ENCODE measurements at places on chromosomes 5 and 9. TPM values are rescaled to one million over a fixed set of nuclear protein-coding genes. Genes with fewer than 3 reads are reported as not detected.

- DNase-seq: no peak
These were observed 164.9 kb upstream of the ZNF618 start for GRCh38 chr9:113711251-113711650.

Gene PIP5KL1
- polyA plus RNA-seq: 1.1 TPM

DNA sequence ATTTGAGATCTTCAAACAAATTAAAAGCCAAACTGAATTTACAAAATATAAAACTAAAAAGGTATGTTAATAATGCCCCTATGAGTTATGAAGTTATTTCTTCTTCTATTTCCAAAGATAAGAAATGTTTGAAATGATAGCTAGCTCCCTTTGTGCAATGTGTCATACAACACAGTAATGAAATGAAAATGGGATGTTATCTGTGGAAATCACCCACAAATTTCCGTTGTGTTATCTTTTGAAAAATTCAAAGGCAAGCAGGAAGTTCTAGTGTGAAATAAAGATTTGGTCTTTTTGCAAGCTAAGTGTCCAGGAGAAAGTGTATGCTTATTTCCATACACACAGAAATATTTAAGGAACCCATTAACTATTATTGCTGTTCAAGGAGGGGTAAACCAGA, 375.3 kb upstream of the PRR16 start:
- no peak for DNase-seq

- no peak for DNase-seq
These were observed 34.6 kb downstream of the RXRA start for GRCh38 chr9:134360897-134361296.

- no peak for DNase-seq
These were observed 99.2 kb downstream of the DAPK1 start for GRCh38 chr9:87596862-87597261.

Gene SLC25A2
- polyA plus RNA-seq: not detected

- no peak for DNase-seq
These were observed 1.3 kb downstream of the ANXA1 start for GRCh38 chr9:73152953-73153352.

Gene DIPK1B
- polyA plus RNA-seq: 31.9 TPM

Gene LOX
- polyA plus RNA-seq: 40.3 TPM

Gene LCN12
- 13.1 TPM for polyA plus RNA-seq

- DNase-seq: no peak
These were observed 26.2 kb upstream of the TDRD7 start for GRCh38 chr9:97385626-97386264.

GRCh38 chr9:136532799-136533774, 12.8 kb downstream of the NOTCH1 start:
- DNase-seq: no peak

DNA sequence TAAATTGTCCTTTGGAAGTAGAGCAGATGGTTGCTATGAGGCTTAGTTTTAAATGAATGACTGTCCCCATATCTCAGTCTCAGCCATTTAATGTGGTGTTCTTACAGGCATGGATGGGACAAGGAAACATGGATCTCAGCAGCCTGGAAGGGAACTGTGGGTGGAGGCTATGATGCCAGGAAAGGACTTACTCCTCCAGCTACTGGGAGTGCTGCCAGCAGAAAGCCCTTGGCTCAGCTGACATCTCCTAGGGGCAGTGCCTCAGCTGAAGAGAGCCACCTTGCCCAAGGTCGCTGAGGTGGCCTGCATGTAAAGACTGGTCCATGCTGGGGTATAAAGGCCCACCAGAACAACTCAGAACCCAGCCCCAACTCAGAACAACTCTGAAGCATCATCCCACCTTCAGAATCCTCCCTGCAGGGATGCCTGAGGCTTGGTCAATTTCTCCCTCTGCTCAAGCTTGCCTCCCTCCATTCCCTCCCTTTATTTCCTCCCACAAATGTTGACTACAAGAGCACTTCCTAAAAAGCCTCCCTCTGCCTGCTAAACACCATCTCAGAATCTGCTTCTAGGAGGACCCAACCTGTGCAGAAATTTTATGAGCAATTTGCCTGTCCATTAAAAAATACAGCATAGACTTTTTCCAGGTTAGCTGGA, 1.8 kb upstream of the PDE8B start:
- no peak for DNase-seq

Gene C9orf50
- polyA plus RNA-seq: 0.35 TPM

DNA sequence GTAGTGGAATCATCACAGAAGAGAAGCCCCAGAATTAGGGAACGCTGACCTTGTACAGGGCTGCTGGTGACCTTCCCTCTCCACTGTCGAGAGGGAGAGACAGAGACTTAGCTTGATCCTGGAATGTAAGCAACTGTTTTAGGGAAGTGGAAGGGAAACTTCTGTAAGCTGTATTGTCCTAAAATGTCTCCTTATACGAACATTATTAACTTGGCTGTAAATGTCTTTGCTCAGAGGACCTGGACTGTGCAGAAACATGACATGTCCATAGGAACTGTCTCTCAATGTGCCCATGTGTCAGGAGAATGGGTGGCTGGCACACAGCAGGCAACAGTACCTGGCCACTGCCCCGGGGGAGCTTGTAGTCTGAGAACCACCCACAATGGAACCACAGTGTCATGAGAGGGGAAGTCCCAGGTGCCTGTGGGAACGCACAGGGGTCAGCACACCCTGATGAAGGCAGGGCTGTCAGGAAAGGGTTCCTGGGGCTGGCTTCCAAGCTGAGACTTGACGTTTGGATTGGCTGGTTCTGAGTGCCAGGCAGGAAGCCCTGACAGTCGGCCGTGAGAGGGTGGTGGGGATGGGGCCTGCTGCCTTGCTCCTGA, 34.0 kb downstream of the DAP start:
- DNase-seq: no peak

GRCh38 chr9:81722277-81722676, 32.9 kb upstream of the TLE1 start:
- no peak for DNase-seq

Gene SLC9A3
- polyA plus RNA-seq: 34.9 TPM

Gene PSMD5
- 33.2 TPM for polyA plus RNA-seq

GRCh38 chr9:106828965-106829364, 34.0 kb upstream of the ZNF462 start:
- no peak for DNase-seq

GRCh38 chr5:14870337-14871213, 1.0 kb downstream of the ANKH start:
- DNase-seq: no peak

Gene COL15A1
- polyA plus RNA-seq: 25.8 TPM

- DNase-seq: no peak
These were observed 54.6 kb downstream of the MARCHF3 start for GRCh38 chr5:126975796-126976195.

GRCh38 chr5:36876965-36877666, 547 bp downstream of the NIPBL start:
- DNase-seq: no peak

GRCh38 chr9:34454571-34455065, 3.8 kb downstream of the FAM219A start:
- no peak for DNase-seq

DNA sequence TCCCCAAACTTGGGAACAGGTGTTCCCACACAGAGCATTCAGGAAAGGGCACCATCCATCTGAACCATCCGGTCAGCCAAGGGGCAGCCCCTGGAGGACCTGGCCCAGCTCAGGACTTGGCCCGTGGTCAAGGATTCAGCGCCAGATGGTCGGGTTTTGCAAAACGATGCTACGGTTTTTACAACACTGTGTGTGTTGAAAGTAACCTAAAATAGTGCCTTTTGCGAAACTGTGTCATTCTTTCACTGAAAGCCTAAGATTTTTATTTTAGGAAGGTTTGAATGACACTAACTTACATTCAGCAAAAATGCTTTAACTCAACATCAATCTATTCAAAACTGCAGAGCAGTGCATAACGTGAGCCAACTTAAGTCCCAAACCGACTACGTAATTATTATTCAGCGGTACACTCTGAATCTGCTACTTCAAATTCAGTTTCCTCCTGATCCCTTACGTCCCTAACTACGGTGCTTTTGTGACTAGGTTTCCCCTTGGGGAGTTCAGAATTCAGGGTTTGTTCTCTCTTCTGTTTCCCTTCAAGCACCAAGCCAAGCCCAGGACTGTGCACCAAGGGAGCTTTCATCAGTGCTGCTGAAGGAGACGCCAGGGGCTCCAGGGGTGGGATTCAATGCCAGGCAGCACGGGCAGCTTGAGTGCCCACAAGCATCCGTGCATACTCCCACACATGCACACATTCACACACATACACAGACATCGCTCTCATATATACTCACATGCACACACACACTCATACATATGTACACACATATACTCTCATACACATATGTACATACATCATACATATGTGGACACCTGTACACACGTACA, 25.8 kb downstream of the LPCAT1 start:
- no peak for DNase-seq

Data from right renal cortex interstitium (tissue), 3 donors.